ENCODE measurements at places on chromosomes 6 and 20.

GRCh38 chr20:3545401-3545925 is 74.6 kb downstream of the ATRN start:
- no peak for DNase-seq

DNA sequence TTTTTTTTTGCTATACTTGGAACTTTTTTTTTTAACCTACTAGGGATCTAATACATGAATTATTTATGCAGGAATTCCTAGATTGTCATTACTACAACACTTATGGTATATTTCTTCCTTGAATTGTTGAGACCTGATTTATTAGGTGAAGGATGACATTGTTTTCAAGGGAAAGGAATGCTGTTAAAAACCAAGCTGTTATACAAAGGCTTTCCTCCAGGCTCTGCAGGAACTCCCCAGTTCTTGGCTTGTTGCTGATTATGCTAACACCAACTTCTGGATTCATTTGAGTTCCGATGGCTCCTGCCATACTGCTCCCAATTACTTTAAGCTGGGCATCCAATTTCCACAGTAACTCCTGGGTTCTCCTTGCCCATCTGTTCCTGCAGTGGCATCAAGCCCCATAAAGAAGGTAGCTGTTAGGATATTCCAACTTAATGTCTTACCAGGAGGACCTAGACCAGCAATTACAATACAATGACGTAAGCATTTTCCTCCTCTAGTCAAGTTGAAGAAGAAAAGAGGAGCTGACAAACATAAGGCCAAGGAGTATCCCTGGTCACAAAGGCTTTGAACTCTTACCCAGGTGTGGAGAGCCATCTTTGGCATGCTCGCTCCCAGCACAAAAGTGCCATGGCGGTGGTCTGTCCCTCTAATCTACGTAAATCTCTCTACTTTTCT is 215.9 kb upstream of the AGPAT4 start:
- DNase-seq: no peak

DNA sequence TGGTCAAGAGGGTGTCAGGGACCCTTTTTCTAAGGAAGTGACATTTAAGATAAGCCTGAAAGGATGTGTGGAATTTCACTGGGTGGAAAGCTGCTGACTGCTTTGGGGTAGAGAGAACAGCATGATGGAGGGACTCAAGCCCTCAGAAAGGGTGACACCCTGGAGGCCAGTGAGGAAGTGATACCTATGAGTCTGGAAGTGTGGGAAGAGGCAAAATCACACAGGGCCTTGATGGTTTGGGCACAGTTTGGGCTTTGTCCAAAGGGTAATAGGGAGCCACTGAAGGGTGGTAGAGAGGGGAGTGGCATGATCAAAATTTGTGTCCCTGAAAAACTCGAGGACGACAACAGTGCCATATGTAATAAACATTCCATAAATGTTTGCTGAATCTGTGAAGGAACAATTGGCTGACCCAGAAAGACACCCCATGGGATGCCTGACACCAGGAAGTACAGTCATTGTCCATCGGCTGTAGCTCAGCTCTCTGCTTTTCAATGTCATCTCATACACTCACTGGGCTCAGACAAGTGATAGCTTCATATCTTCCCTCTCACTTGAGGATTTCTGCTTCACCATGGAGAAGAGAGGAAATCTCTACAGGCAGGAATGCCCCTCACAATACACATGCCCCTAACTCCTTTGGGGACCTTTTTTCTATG is 21.3 kb downstream of the CASS4 start:
- DNase-seq: no peak

DNA sequence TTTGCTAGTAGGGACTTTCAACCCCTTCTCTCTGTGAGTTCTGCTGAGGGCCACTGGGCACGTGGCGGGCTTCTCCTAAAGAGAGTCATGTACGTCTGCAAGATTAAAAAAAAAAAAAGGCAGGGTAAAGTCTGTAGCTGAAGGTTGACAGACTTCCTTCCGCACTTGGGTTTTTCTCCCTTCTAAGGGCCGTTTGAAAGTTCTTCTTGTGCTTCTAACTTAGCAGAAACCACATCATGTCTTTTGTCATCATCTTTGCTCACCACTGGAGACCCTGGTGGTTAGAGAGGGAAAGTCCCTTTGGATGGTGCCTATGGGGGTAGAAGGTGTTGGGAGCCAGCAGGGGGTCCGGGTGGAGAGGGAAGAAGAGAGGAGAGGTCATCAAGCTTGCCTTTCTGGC is 31.4 kb downstream of the PRDM1 start:
- DNase-seq: no peak

DNA sequence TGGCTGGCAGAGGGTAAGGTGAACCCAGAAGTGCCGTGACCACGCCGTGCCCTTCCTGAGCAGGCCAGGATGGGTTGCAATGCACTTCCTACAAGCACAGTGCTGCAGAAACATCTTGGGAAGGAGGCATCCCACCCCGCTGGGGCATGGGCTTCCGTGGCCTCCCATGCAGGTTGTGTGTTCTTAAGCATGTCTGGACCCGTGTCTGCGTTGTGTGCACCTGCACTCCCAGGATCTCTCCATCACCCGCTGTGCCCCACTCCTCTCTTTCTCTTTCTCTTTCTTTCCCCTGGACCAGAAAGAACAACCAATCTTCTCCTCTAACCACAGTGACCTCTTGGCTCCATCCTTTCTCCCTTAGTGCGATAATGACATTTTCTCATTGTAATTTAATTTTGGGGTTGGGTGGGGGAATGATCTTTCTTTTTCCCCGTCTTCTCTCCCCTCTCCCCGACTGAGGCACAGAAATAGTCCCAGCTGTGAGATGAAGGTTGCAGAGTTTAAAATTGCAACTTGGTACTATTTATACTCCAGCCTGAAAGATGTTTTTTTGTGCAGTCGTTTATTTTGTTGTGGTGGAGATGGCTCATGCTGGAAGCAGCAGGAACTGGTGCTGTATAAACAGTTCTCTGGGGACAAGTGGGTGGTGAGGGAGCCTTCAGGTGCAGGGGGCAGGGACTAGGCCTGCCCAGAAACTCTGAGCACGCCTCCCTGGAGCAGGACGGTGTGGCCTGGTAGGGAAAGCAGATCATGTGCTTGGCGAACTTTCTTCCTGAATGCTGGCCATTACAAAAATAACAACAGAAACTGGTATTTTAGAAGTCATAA is 20.5 kb downstream of the BCAS4 start:
- no peak for DNase-seq

DNA sequence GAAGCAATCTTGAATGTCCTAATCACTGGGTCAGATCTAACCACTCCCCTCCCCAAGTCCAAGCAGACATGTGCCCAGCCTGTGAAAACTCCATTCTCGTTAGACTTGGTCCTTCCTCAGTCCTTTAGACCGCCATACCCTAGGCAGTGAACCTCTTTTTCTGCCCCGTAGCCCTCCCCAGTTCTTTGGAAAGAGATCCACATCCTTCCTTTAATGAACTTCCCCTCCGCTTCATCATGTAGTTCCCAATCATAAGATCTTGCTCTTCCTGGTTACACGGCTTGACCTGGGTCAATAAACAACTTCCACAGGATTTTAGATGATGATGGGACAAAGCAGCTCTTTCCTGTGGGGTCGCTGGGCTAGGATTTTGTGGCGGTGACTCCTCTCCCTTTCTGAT is 9.6 kb downstream of the AHCY start:
- DNase-seq: no peak

GRCh38 chr6:22113026-22113766 is 183.6 kb downstream of the PRL start:
- DNase-seq: no peak

- DNase-seq: no peak
These were observed 72.5 kb downstream of the TNFRSF21 start for GRCh38 chr6:47237196-47237595.

- DNase-seq: no peak
These were observed 72.3 kb upstream of the SOX4 start for GRCh38 chr6:21521276-21521675.

DNA sequence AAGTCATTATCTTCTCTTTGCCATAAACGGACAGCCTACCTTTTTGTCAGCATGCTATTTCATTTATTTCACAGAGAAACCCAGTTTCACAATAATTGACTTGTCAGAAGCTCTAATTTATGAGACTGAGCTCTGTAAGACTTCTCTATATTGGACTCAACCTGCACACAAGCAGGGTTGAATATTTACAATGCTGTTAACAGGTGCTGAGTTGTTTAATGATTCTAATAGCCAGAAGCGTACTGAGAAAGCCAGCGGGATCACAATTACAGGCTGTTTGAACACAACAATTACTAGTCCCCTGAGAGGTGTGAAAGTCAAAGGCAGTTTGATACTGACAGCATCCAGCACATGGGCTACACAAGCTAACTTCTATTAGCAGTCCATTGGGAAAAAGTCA is 128.2 kb upstream of the SIM1 start:
- DNase-seq: no peak

- DNase-seq: no peak
These were observed 43.6 kb upstream of the FUCA2 start for GRCh38 chr6:143555071-143555492.

- DNase-seq: no peak
These were observed 129.2 kb downstream of the PDSS2 start for GRCh38 chr6:107330168-107330567.

GRCh38 chr6:89536231-89536630 is 102.3 kb downstream of the LYRM2 start:
- DNase-seq: no peak

DNA sequence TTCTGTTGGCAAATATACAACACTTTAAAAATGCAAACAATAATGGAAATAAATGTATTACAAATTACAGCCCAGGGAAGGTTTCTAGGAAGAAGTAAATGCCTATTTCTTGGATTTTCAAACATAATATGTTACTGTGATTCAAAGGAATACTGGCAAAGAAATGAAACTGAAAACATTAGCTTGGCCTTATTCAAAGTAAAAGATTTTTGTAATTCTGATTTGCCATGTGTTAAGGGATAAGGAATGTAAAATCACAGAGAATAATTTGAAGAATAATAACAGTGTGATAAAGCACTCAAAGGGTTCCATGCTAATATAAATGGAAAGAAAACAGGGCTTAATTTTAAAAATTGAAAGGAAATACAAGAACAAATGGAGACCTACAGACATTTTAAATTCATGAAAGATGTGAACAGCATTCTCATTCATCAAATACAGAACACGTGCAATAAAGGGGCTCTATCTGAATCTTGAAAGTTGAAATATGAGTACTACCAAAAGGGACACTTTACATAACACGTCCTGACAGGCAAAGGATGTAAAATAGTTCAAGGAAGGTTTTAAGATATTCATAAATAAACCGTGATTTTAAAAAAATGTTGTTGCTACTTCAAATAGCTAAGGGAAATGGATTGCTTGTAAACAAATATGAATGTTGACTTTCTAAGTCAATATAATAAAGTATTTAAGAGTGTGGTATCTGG is 138.1 kb downstream of the RFPL4B start:
- no peak for DNase-seq

GRCh38 chr6:105332576-105332975 is 70.3 kb downstream of the PREP start:
- no peak for DNase-seq

GRCh38 chr6:14699803-14700601 is 545.9 kb upstream of the JARID2 start:
- no peak for DNase-seq

DNA sequence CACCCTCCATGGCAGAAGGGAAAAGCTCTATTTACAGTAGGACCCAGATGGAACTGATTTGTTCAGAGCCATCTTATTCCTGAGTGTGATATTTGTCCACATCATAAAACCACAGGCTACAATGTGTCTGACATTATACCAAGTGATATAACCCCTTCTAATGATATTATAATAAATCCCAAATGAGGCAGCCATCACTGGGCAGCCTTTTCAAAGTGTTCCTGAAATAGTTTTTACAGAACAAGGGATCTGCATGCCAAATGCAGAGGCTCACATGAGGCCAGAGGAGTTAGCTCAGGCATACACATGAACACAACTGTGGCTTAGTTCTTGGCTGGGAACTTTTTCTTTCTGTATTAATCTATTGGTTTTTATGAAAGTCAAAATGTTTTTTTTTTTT is 207.7 kb downstream of the MAFB start:
- no peak for DNase-seq

DNA sequence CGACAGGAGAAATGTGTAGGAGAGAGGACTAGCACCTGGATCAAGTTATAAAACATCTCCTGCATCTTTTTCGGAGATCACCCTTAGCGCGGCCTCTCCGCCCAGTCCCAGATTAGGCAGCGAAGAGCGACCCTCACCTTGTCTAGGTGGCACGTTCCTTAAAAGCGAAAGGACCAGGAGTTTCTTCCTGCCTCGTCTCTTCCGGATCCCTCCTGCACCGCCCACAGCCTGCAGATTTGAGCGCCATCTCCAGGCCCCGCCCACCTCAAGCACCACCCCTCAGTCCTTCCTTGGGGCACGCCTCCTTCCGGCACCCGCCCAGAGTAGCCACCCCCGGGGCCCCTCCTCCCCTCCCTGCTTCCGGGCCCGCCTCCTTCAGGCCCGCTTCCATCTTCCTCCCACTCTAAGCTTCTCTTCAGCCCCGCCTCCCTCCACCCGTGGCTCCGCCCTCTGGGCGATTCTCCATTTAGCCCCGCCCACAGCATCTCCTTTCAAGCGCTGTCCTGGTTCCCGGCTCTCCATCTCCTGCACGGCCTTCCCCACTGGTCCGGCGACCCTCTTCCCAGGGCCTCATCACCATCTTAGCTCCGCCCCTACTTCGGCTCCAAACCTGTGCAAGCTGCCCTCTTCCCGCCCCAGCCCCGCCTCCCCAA is 662 bp upstream of the RALY start:
- peak; percentile 91 for DNase-seq

DNA sequence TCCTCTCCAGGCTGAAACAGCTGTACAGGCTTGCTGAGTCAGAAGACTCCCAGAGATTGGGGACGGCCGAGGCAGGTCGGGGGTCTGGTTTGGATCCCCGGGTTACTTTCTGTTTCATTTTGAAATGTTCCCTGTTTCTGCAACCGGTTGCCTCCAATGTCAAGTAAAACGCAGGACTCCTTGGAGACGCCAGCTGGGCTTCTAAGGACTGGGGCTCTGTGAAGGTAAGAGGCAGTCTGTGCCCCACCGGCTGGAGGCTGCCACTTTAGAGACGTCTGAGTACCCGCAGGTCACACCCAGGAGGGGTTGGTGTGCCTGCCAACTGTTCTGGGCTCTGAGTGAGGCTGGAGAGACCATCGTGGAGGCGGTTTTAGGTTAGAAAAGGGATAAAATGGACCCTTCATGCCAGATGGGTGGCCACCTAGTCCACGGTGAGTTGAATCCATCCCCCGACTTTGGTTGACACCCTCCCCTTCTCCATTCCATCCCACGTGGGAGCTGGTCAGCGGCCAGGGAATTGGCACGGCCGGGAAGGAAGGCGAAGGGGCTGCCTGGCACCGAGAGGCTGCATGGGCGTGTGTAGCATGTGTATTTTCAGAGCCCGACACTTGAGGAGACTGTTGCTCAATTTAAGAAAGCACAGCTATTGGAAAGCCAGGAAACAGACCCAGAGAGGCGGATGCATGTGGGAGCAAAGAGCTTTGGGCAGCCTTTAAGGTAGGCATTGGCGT is 240.9 kb downstream of the PHACTR1 start:
- DNase-seq: no peak

GRCh38 chr6:144411531-144412165 is 126.5 kb downstream of the UTRN start:
- DNase-seq: no peak

- DNase-seq: no peak
These were observed 74.0 kb downstream of the IGF2R start for GRCh38 chr6:160042788-160043301.
